A549 treated with CORT108297 at 1 μM for 4 hours (cell line): ENCODE measurements at places on chromosomes 1 and 21. TPM values are rescaled to one million over a fixed set of nuclear protein-coding genes. Genes with fewer than 3 reads are reported as not detected.

Gene CD2
- not detected in 5 replicates for total RNA-seq

Gene ADAMTS1
- 0.07 to 0.19 TPM (median 0.17 TPM) in 5 replicates for total RNA-seq

Gene NPHS2
- not detected in 5 replicates for total RNA-seq

Gene PNRC2
- 23.2 to 38.9 TPM (median 37.8 TPM) in 5 replicates for total RNA-seq

Gene PLPP3
- total RNA-seq: 27.9 to 37.8 TPM (median 32.1 TPM) in 5 replicates
